ENCODE measurements at places on chromosomes 7 and 10. TPM values are rescaled to one million over a fixed set of nuclear protein-coding genes. Genes with fewer than 3 reads are reported as not detected.

The CPN1 gene
- total RNA-seq: 0.69 TPM

The ZPBP gene
- not detected for total RNA-seq

The UCN3 gene
- 0.17 TPM for total RNA-seq

The LRIT1 gene
- total RNA-seq: not detected

Data from spinal cord (tissue), 10 donors.